ENCODE measurements at places on chromosomes 3 and 15. TPM values are rescaled to one million over a fixed set of nuclear protein-coding genes. Genes with fewer than 3 reads are reported as not detected.
A peak's percentile ranks its signal among the peaks of the same experiment; 100 is the strongest.

DNA sequence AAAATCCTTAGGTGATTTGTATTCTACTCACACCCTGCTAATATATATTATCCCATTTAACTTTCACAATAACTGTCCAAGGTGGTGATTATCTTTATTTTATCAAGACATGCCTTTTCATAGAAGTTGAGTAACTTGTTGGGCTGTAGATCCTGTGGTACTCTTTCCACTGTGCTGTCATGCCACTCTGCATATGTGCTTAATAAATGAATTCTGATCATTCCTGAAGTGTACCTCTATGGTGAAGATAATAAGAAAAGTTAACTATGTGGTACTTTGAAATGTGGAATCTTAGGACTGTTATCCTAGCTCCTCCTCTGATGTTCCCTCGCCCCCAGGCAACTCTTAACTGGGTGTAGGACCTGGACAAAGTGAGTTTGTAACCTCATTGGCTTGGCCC, 5.2 kb downstream of the SNRK start:
- H3K36me3 ChIP-seq: peaks cover 8% of the 10 kb centered on the region
- H3K27ac ChIP-seq: no peak overlapping the region
- no peak overlapping the region for H3K4me3 ChIP-seq
- DNase-seq: no peak
- H3K4me1 ChIP-seq: peaks cover 17% of the 10 kb centered on the region

DNA sequence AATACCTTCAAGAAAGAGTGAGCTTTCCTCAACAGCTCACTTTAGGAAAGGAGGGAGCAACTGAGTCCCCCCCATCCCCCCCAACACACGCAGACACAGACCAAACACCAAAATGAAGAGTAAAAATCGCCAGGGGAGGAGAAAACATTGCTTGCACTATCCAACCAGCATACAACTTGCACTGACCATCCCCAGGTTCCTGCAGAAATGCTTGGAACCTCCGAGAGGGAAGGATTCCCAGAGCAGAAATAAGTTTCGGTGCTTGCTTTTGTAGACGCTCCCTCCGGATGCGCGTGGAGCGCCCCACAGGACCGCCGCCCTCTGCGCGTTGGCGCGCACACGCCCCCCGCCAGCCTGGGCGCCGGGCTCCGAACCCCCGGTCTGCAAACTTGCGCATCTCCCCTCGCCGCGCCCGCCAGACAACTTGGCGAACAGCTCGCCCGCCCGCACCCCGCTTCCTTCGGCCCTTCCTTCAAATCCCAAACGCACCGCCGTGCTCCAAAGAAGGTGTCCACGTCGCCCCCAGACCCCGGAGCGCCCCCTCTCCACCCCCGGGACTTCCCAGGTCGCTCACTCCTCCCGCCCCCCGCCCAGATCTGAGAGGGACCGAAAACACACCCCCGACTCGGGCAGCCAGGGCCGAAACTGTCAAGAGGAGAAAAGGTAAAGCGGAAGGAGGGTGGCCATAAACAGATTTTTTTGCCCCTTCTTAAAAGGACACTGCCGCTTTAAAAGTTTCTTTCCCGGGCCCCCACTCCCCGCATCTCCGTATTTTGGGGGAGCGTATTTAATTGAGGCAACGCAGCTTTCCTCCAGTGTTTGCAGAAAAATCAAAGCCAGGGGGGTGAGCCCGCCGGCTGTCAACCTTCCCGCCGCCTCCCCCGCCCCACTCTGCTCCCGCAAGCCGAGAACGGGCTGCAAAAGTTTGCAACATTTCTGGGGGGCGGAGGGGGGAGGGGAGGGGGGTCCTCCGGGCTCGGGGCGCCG, 859 bp downstream of the RORA start:
- H3K4me3 ChIP-seq: peak overlapping the region; percentile 88
- DNase-seq: peak; percentile 33
- no peaks in the 10 kb centered on the region for H3K4me1 ChIP-seq
- H3K27me3 ChIP-seq: peaks cover 24% of the 10 kb centered on the region

GRCh38 chr15:95469496-95470000, 861.0 kb upstream of the NR2F2 start:
- no peak for DNase-seq
- peaks cover 3% of the 10 kb centered on the region for H3K4me1 ChIP-seq
- no peak overlapping the region for H3K4me3 ChIP-seq
- H3K36me3 ChIP-seq: no peaks in the 10 kb centered on the region
- H3K27ac ChIP-seq: no peak overlapping the region

GRCh38 chr15:67762610-67763368, 62.5 kb upstream of the SKOR1 start:
- H3K4me1 ChIP-seq: no peaks in the 10 kb centered on the region
- peak; percentile 34 for DNase-seq
- no peak overlapping the region for H3K4me3 ChIP-seq
- H3K36me3 ChIP-seq: 0 out of 2 replicates have a peak, but pooled peaks cover 2% of the 10 kb centered on the region

DNA sequence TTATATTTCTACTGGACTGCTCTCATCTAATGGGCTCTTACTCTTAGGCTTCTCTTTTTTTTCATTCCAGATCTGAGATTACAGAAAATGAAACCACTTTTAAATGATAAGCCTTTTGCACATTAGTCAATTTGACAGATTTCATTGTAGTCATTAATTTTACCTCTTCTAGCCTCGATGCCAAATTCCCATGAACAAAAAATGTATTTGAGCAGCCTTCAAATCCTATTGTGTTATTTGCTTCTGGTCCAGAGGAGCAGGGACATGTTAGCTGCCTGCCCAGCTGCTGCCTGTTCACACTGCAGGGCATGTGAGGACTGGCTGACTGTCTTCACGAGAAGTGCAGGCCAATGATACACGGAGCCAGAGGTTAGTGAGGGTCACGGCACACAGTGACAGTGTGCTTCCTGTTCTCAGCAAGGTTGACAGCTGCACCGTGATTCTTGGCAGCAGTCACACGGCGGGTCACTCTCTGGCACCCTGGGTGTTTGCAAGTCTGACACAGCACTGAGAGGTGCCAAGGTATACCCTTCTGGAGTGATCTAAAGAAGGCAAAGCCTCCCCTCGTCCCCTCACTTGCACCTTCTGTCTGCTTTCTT, 40.8 kb downstream of the KAT2B start:
- DNase-seq: peak; percentile 6
- H3K4me3 ChIP-seq: no peak overlapping the region
- no peaks in the 10 kb centered on the region for H3K36me3 ChIP-seq

DNA sequence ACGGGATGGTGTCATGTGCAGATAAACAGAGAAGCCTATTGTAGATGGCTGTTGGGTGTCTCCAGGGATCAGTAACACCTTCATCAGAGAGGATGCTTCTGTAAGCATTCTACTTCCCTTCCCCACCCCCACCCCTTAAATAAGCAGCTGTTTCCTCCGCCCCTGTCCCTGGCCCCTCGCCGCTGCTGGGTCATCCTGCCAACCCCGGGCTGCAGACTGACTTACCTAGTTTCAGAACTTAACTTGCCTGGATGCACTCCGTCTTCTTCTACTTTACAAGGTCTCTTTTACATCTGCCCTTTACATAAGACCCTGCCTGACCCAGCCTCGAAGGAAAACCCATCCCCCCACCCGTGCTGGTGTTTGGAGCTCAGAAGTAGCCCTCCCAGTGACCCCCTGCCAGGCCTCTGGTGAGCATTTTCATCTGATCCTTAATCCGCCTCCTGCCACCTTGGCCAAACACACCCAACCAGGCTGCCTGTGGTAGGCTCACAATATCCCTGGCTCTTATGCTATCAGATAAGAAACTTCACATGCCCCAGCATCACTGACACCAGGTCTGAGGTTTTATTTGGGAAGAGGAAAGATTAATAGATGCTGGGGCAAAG, 103.0 kb upstream of the HES1 start:
- no peak overlapping the region for H3K4me3 ChIP-seq
- H3K27ac ChIP-seq: no peak overlapping the region
- no peaks in the 10 kb centered on the region for H3K4me1 ChIP-seq
- DNase-seq: no peak

GRCh38 chr3:170220871-170221270, 1.4 kb upstream of the PRKCI start:
- H3K27me3 ChIP-seq: no peaks in the 10 kb centered on the region
- peak; percentile 75 for DNase-seq
- H3K36me3 ChIP-seq: no peaks in the 10 kb centered on the region
- peaks cover 3% of the 10 kb centered on the region for H3K4me1 ChIP-seq

DNA sequence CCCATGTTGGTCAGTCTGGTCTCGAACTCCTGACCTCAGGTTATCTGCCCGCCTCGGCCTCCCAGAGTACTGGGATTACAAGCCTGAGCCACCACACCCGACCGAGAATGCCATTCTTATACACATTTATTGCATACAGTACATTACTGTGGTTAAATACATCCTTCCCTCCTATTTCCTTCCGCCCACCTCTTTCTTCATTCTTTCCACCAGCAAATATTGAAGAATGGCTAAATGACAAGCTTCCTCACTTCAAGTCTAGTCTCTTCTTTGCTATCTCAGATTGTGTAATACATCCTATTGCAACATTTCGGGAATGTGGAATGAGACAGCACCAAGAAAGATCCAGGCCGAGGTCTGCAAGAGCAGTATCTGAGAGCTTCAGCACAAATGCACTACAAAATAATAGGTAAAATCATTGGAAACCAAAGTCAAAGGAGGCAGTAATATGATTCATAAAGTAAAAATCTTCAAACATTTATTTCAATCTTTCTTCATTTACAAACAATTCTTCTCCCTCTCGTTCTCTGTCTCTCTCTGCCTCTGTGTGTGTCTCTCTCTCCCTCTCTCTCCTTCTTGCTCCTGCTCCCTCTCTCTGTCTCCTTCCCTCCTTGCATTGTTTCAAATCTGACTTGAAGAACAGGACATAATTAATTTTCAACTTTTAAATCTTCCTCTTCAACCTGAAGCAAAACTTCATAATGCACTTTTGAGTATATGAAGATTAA, 94.7 kb upstream of the TGFBR2 start:
- peaks cover 6% of the 10 kb centered on the region for H3K4me1 ChIP-seq
- no peak overlapping the region for H3K4me3 ChIP-seq
- H3K36me3 ChIP-seq: no peaks in the 10 kb centered on the region
- peak; percentile 98 for DNase-seq
- peak overlapping the region; percentile 86 for H3K27ac ChIP-seq
- no peaks in the 10 kb centered on the region for H3K27me3 ChIP-seq

GRCh38 chr3:44146073-44146472, 95.6 kb upstream of the TOPAZ1 start:
- no peaks in the 10 kb centered on the region for H3K27me3 ChIP-seq
- no peaks in the 10 kb centered on the region for H3K4me1 ChIP-seq
- H3K4me3 ChIP-seq: no peak overlapping the region

THRB gene
- under 0.01 TPM for total RNA-seq

CALML4 gene
- 0.36 TPM for total RNA-seq

RNF168 gene
- 18.1 TPM for total RNA-seq

ARL14 gene
- total RNA-seq: 0.18 TPM

CLDN11 gene
- total RNA-seq: 245 TPM

MUSTN1 gene
- not detected for total RNA-seq

LIPH gene
- total RNA-seq: 0.36 TPM
